ENCODE measurements at places on chromosomes 7 and 10.

DNA sequence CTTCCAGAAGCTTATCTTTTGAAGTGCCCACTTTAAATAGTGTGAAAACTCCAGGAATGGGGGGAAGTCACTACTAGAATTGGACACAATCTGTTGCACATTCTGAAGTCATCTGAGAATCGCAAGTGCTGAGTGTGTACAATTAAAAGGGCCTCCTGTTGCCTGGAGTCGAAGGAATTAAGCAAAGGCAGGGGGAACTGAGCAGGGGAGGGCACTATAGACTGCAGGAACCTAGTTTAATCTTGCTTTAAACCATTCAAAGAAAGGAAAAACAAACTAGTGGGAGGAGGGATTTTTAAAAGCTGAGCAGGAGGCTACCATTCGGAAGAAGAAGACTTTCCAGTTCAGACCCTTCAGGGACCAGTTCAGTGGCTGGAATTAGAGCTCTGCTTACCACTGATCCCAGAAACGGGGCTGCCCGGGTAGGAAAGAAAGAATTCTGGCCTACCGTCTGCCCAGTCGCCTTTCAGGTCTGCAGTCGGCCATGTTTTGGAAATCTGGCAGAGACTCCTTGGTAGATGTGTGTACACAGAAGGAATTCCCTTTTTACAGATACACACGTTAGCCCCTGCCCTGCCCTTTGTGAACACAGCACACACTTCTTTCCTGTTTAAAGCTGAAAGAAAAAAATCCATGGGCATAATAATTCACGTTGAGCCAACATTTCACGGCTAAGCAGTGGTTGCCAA lies 610.6 kb upstream of the FOXK1 start:
- no peak for DNase-seq

DNA sequence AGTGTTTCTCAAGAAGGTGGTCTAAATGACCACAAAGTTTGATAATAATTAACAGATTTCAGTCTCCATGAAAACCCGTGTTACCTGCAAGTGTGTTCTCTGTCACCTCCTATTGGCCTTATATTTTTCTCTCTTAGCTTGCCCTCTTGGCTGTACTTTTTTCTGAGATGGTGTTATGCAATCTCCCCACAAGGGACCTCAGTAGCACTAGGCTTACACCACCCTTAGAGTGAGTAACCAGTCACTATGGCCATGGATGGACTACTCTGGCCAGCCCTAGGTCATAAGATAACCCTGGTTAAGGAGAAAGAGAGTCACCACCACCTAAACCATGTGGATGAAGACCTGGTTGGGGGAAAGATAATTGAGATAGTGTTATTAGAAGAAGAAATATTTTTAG lies 76.8 kb downstream of the NPSR1 start:
- DNase-seq, result no peak

GRCh38 chr10:45003432-45004000 lies 2.8 kb downstream of the ZNF22 start:
- no peak for DNase-seq

DNA sequence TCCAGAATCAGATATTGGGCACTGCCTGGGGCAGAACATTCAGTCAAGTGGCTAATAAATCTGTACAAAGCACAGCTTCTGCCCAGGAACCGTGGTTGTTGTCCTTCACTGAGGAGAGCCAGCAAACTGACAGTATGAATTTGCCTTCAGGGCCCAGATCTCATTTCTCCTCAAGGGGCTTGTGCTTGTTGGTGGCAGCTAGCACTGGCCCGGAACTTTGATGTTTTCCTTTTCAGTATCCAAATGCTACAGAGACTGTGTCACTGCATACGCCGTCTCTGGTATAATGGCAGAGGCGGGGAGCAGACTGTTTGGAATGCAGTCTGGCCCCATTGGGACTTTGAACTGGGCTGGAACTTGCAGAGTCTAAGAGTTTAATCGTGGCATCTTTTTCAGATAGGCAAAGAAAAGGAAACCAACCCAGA lies 30.4 kb upstream of the ADD3 start:
- peak; percentile 19 for DNase-seq

DNA sequence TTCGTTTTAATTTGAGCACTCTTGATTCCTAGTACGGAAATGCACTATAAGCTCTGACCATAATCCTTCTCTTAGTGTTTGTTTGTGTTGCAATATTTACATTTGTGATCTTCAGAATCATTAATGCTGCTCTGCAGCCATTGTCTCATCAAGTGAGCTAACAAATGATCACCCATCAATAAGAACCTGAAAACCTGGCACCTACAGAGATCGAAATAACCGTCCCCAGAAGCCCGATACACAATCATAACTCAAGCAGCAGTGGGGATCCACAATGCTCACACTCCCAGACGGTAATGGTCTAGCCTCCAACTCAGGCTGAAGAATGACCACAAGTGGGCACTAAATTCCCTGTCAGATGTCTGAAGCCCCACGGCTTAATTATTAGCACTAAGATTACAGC lies 156.0 kb upstream of the NFE2L3 start:
- no peak for DNase-seq

- DNase-seq, result no peak
Measured at GRCh38 chr10:96664563-96664962, 55.8 kb downstream of the PIK3AP1 start.

- no peak for DNase-seq
Measured at GRCh38 chr7:115693779-115694178, 336.8 kb downstream of the TFEC start.

GRCh38 chr10:98611436-98611835 lies 164.7 kb upstream of the HPS1 start:
- DNase-seq, result no peak

GRCh38 chr10:84329196-84329611 lies 815 bp downstream of the CCSER2 start:
- DNase-seq, result no peak

DNA sequence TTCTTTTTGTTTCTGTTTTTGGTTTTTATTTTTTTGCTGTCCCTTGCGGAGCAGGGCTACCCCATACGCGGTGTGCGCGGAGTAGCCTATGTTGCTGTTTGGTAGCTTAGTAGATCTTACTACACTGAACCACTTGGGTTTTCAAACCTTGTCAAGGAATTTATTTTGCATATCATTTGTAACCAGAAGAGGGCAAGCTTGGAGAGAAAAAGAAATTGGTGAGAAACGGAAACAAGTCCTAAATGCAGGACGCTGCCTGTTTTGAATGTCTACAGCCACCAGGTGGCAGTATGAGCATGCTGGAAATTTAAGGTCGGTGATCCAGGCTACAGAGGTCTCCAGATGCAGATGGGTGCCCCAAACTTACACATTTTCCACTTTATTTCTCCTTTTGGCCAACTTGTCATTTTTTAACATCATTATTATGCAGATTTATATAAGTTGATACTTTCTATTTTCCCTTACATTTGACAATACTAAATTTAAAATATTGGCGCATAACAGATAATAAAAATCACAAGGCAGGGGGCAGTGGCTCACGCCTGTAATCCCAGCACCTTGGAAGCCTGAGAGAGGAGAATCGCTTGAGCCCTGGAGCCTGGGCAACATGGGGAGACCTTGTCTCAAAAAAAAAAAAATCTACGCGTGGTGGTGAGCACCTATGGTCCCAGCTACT lies 15.3 kb upstream of the TRA2A start:
- DNase-seq, result peak; percentile 63

DNA sequence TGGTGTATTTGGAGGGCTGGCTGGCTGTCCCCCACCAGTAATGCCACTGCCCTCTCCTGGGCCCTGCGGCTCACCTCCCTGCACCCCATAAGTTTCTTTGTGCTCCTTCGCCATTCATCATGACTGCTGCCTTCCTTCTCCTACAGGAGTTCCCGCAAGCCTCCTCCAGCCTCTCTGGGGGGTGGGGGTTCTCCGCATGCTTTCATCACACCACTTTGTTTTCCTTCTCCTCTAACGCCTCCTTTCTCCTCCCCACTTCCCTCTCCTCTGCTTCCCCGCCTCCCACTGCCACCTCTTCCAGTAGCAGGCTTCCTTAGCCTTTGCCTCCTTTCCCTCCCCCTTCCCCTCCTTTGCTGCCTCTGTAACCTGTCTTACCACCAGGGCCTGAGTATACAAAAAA lies 58.1 kb downstream of the PAX2 start:
- DNase-seq, result no peak

DNA sequence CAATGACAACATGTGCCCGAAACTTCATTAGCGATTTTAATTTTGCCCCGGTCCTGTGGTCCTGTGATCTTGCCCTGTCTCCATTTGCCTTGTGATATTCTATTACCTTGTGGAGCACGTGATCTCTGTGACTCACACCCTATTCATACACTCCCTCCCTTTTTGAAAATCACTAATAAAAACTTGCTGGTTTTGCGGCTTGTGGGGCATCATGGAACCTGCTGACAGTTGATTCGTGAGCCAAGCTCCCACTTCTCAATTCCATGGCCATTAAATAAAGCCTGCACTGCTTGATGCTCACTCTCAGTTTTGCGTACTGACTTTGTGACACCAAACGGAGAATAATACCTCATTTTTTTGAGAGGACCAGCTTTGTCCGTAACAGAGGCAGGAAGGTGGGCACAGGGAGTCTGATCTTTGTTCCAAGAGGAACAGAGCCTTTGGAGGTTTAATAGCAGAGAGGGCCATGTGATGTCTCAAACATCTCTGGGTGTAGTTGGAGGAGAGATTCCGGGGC lies 3.8 kb upstream of the ADAMTS14 start:
- DNase-seq, result peak; percentile 28

- DNase-seq, result no peak
Measured at GRCh38 chr7:20783700-20784387, 2.8 kb downstream of the SP8 start.

GRCh38 chr7:95001815-95002561 lies 94.6 kb downstream of the PPP1R9A start:
- no peak for DNase-seq

DNA sequence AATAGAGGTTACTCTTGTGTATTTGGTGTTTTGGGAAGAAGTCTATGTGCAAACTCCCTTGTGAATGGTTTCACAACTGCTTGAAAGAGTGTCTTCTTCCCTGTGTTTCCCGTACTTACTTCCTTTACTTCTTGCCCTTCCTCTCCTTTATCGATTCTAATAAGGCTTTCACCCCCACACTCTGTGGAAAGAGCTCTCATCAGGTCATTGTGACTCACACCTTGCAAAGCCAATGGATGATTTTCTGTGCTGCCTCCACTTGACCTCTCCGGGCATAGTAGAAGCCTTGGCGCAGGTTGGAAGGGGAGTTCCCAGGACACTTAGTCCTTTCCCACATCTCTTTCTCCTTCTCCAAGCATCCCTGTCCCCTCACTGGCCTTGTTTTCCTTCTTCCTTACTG lies 6.2 kb upstream of the TSPAN15 start:
- no peak for DNase-seq

DNA sequence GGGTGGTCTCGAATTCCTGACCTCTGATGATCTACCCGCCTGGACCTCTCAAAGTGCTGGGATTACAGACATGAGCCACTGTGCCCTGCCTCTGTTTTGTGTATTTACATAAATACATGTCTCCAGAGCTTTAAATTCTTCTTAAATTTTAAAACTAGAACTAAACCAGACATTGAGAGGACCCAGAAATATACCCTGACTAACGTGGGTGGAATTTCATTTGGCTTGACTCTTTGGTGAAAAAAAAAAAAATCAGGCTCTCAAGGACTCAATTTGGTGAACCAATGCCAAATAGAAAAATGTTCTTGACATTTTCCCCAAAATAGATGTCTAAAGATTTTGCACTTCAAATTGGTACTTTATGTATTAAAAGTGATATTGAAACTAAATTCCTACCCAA lies 16.6 kb upstream of the FAS start:
- no peak for DNase-seq

DNA sequence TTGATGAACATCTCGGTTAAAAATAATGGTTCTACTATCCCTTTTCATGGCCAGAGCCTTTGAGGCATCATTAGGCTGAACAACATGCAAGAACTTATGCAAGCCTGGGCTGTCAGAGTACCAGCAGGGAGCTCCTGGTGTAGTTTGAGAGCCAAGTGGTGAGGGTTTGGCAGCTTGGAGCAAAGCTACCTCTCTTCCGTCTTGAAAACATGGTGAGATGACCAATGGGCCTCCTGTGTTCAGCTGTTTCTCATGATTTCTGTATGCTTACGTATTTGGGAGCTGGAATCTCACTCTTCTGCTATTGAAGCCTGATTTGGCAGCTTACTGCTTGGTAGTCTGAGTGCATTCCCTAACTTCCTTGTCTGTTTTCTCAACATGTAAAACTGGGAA lies 150.4 kb downstream of the CXCL12 start:
- DNase-seq, result no peak

DNA sequence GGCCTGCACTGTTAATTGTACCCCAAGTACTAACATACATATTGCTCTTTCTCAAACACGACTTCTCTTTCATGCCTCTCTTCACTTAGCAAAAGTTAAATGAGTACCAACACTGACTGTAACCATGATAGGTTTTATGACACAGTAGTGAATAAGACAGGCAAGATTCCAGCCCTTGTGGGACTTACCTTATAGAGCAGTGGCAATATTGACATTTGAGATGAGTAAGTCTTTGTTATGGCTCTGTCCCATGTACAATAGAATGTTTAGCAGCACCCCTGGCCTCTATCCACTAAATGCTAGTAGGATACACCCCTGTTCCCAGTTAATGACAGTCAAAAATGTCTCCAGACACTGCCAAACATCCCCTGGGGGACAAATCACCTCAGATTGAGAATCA lies 11.9 kb upstream of the COL1A2 start:
- DNase-seq, result no peak

- DNase-seq, result no peak
Measured at GRCh38 chr7:69564454-69565417, 33.5 kb upstream of the AUTS2 start.

DNA sequence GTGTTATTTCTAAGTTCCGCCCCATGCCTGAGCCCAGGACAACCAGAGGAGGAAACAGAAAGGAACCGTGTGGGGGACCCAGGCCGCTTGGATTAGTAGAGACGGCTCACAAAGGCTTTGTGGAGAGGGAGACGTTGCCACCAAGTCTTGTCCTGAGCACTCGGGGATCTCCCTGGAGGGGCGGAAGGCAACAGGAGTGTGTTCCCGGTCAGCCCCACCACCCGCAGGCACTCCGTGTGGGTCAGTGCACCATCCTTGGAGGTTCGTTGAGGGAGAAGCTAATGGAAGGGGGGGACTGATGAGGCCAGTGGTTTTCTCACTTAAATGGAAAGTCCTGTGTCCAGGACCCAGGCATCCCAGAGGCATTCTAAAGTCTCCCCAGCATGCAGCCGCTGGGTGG lies 26.7 kb upstream of the EN2 start:
- DNase-seq, result no peak

Measured in T1000 (cell line).